ENCODE measurements at places on chromosomes 6 and 20.
A peak's percentile ranks its signal among the peaks of the same experiment; 100 is the strongest.

GRCh38 chr6:156953127-156953478, 175.9 kb downstream of the ARID1B start:
- no peak for DNase-seq

- no peak for DNase-seq
Measured at GRCh38 chr6:126172131-126172530, 167.8 kb upstream of the CENPW start.

DNA sequence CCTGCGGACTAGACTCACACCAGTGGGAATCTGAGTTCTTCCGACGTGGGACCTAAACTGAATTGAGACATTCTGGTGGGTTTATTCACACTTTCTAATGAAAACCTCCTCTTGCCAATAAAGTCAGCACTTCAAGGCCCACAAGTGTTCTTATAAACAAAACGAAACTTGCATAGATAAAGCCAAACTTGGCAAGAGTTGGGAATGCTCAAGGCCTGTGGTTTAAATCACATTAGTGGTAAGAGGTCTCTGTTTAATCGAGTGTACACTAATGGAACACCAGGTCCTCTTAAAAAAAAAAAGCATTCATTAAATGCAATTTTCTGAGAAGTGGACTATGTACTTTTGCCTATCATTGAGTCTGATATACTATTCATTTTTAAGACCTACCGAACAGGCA, 143.3 kb downstream of the SMOC2 start:
- DNase-seq: no peak

GRCh38 chr20:1946762-1947534, 46.9 kb downstream of the PDYN start:
- peak; percentile 17 for DNase-seq

DNA sequence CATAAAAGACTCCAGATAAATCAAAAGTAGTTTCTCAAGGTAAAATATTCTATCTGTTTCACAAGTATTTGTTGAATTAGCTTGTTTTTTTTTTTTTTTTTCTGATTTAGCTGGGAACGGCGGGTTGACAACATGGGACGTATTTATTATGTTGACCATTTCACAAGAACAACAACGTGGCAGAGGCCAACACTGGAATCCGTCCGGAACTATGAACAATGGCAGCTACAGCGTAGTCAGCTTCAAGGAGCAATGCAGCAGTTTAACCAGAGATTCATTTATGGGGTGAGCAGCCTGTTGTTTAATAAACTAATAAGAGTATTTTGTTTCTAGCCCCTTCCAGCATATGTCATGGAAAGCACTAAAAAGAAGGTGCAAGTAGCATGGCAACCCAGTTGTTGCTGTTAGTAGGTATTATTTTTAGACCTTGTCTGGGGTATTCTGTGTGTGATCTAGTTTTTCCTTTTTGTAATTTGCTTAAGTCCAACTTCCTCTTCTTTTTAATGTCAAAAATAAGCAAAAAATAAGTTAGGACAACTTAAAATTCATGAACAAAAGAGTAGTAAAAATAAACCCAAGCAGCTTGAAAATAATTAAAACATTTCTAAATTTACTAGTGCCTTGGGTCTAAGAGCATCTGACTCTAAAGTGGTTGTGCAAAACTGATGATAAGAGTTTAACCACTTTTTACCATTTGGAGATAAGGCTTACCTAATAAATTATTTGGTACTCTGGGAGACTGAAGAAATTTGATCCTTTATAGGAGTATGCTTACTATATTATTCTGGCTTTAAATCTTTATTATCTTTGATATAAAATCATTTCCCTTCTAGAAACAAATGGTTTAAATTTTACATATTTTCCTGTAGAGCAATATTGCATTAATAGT, 70.8 kb upstream of the DYNLRB1 start:
- no peak for DNase-seq

- DNase-seq: no peak
Measured at GRCh38 chr6:80969439-80969838, 783.0 kb downstream of the TENT5A start.

- no peak for DNase-seq
Measured at GRCh38 chr6:51495096-51495495, 592.3 kb downstream of the PKHD1 start.

DNA sequence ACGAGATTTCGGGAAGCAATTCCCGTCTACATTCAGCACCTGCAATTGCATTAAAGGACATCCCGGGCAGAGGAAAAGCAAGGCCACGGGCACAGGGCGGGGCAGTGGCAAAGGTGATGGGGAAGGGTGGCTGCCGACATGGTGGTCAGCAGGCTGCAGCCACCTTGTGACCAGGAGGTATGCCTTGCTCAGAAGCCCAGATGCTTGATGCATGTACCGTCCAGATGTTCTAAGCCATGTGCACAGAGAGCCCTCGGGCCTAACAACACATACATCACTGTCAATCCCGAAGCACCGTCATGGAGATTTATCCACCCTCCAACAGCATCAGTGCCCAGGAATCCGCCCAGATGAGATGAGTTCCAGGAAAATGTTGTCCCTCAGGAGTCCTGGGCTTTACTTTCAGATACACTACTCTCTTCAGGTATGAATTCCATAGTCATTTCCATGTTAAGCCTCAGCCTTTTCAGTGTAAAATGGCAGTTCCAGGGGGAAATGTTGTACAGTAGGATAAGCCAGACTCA, 77.8 kb upstream of the FRMD1 start:
- DNase-seq: no peak

DNA sequence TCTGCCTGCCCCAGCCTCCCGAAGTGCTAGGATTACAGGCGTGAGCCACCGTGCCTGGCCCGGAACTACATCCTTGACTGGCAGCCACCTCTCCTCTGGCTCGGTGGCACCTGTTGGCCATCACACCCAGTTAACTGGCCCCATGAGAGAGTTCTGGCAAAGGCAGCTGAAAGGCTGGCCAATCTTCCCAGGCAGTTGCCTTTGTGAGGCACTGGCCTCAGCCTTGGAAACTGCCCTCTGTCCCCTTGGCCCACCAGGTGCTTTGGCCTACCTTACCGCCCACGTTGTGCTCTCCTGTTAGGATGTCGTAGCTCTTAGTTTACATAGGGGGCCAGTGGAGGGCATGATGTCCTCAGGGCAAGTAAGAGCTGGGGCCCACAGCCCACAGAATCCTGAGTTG, 9.6 kb upstream of the MANBAL start:
- no peak for DNase-seq

GRCh38 chr6:26246553-26246952, 118.4 kb upstream of the BTN3A2 start:
- DNase-seq: no peak
